Stimulated activated CD4-positive, alpha-beta T cell treated with anti-CD3 and anti-CD28 coated beads, Interleukin-15, amount 100 ng/mL, for 1 hour (primary cell): ENCODE measurements at places on chromosomes 11 and 22.

- no peak for DNase-seq
Observed at GRCh38 chr11:12109591-12110196, 696 bp upstream of the MICAL2 start.

GRCh38 chr22:27086080-27087044 is 429.0 kb downstream of the MIAT start:
- no peak for DNase-seq

GRCh38 chr22:23750714-23751440 is at the start of gene ZNF70:
TSS of gene ZNF70 (minus strand) at chr22:23751112. CDS start at chr22:23745140, 5,972 bp downstream.
- DNase-seq = peak; percentile 80

DNA sequence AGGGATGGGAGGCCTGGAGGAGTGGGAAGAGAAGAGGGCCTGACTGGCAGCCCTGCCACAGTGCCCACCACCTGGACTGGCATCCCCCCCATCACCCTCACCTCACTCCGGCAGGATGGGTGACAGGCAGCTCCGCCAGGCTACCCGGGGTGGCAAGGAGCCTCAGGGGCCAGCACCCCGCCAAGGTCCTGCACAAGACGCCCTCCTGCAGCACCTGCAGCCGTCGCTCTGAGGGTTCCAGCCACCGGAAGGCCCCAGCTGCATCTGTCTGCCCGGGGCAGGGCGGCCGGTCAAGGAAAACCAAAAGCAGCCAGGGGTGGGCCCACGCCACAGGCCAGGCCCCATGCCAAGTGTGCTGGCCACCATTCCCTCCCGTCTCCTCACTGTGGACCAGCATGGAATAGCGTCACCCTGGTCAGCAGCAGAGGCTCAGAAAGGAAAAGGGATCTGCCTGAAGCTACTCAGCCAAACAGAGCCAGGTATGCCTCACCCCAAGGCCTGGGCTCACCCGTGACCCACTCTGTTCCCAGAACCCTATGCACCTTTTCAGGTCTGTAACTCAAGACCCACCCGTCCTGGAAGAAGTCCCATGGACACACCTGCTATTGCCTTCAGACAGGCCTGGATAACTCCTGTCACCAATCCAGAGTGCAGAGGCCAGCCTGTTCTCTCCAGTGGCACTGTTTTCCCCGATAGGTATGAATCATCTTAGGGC is 7.0 kb downstream of the RHBDD3 start:
- no peak for DNase-seq

GRCh38 chr22:41096841-41097240 is 4.4 kb downstream of the EP300 start:
- DNase-seq = no peak

DNA sequence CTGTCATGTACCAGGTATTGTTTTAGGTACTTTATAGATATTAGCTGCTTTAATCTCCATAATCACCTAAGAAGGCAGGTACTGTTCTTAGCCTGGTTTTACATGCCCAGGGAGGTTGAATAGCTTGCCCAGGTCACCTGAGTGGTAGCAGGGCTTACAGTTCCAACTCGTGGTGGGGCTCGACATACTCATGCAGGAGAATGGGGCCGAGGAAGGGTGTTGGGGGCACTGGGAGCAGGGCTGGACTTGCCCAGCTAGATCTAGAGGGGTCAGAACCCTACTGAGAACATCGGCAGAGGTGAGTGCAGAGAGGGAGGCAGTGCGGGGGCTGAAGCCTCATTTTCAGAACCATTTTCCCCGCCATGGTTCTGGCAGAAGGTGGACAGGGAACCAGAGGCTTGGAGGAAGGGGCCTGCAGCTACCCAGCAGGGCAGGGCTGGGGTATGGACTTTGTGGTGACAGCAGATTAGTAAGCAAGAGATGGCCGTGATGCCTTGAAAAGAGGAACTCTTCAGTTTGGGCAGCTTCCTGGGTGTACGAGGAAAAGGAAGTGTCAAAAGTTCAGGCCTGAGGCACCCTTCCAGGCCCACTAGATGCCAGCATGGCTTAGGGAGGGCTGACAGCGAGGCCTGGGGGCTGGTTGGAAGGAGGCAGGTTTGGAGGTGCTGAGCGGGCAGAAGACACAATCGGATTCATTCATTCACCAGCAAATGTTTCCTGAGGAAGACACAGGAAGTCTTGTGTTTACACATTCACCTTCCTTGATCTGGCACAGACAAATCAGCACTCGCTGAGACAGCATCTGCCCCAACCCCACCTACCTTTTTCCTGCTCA is 54.7 kb upstream of the LYVE1 start:
- no peak for DNase-seq

- DNase-seq = no peak
Observed at GRCh38 chr11:11010624-11011127, 152.8 kb upstream of the ZBED5 start.

DNA sequence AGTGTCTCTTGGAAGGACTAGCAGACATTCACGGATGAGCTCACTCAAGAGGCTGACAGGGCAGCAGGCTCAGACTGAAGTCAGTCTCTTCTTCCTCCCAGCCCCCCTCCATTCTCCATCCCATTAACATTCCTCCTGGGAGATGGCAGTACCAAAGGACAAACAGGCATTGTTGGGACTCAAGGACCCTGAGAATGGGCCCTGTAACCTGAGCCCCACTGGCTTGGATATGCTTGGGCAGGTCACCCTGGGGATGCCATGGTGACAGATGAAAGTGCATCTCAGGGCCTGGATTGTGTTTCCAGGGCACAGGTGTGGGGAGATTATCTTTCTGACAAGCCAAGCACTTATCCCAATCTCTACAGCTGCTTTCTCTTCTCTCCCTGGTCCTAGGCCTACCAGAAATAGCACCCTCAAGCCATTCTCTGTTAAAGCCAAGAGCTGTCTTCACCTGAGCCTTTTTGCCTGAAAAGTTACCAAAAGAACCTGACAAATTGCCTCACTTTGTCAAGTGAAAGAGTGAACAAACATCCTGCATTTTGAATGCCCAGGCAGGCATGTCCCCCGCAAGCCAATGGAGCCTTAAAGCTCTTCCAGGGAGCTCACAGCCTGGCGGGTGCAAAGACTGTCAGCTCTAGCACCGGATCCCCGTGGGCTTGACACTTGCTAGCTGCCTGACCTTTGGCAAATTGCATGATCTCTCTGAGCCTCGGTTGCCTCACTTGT is 366.0 kb upstream of the NARS2 start:
- no peak for DNase-seq
